Large intestine (tissue), 12 donors: ENCODE measurements at places on chromosomes 7 and 10. TPM values are rescaled to one million over a fixed set of nuclear protein-coding genes. Genes with fewer than 3 reads are reported as not detected.

The ASB4 gene
- 0.33 TPM for polyA plus RNA-seq

DNA sequence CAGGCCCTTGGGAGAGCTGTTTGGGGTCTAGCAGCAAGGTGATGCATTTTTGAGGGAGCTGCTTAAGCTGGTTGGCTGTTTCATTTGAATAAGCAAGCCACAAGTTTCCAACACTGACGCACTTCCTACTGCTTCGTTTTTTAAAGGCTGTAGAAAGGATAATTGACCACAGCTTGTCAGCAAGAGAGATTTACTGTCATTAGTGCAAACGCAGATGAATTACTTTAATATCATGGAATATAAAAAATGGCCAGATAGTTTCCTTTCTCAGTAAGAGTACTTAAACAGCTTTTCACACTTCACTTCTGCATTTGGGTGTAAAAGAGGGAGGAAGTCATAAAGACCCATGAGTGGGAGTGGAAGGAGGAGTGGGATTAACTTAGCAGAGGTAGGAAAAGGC lies 61.5 kb downstream of the FZD1 start:
- no peak for DNase-seq
- H3K27ac ChIP-seq, result no peak overlapping the region
- no peaks in the 10 kb centered on the region for H3K27me3 ChIP-seq
- no peaks in the 10 kb centered on the region for H3K4me1 ChIP-seq
- H3K36me3 ChIP-seq, result no peaks in the 10 kb centered on the region

DNA sequence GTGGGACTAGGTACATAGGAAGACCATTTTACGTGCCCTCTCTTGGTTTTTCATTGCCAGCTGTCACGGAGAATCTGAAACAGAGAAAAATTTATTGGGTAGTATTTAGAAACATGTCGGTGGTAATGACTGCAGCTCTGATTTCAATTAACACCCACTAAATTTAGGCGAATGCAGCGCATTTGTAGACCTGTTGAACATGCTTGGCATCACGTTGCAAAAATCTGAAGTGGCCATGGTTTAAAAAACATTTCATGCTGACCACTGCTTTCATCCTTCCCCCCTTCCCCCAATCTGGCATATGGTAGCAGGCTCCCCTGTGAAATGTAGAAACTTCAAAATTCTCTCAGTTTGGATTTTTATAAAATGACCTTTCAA lies 34.0 kb downstream of the LRMDA start:
- no peaks in the 10 kb centered on the region for H3K27me3 ChIP-seq
- H3K27ac ChIP-seq, result no peak overlapping the region
- H3K4me3 ChIP-seq, result no peak overlapping the region
- DNase-seq, result no peak
- peaks cover 12% of the 10 kb centered on the region for H3K4me1 ChIP-seq
- no peaks in the 10 kb centered on the region for H3K36me3 ChIP-seq

- H3K4me3 ChIP-seq, result no peak overlapping the region
- no peaks in the 10 kb centered on the region for H3K36me3 ChIP-seq
- no peak for DNase-seq
- H3K4me1 ChIP-seq, result no peaks in the 10 kb centered on the region
- no peaks in the 10 kb centered on the region for H3K27me3 ChIP-seq
Observed at GRCh38 chr7:13165854-13166253, 478.4 kb downstream of the ARL4A start.

- H3K4me3 ChIP-seq, result no peak overlapping the region
- no peak for DNase-seq
- no peaks in the 10 kb centered on the region for H3K4me1 ChIP-seq
- no peaks in the 10 kb centered on the region for H3K27me3 ChIP-seq
Observed at GRCh38 chr10:73635781-73636180, 5.5 kb downstream of the MYOZ1 start.

The ITIH5 gene
- 6.8 TPM for polyA plus RNA-seq

DNA sequence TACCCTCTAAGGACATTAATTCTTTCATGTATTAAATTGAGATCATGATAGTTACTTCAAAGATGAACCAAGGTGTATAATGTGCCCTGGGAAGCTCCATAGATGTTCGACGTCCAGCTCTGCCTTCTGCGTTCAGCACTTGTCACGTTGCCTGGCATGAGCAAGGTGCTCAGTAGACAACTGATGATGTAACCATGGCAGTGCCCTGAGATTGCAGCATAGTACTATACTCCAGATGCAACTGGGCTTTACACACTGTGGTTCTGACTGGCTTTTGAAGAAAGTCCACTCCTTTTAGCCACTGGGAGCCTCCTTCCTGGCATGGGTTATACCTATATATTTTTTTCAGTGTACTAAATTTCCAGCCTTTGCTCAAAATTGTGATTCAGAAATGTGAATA lies 355.8 kb upstream of the SORCS1 start:
- H3K4me3 ChIP-seq, result no peak overlapping the region
- H3K27ac ChIP-seq, result no peak overlapping the region
- H3K27me3 ChIP-seq, result no peaks in the 10 kb centered on the region
- no peak for DNase-seq
- H3K36me3 ChIP-seq, result no peaks in the 10 kb centered on the region

DNA sequence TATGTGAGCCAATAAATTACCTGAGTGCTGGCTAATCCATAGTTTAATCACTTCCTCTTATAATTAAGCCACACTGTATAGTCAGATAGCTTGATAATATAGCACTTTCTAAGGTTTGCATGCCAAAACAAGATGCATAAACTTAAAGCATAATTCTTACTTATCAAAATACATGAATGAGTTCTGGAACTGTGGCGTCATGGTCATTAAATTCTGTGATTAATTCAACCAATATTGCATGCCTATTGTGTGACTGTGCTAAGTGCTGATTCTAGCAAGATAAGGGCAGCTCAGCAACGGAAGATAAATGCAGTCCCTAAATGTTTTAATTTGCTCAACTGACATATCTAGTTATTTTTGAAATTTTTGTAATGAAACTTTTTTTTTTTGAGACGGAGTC lies 29.7 kb downstream of the HOXA1 start:
- H3K27ac ChIP-seq, result no peak overlapping the region
- no peak for DNase-seq
- no peaks in the 10 kb centered on the region for H3K36me3 ChIP-seq
- H3K4me3 ChIP-seq, result no peak overlapping the region
- H3K27me3 ChIP-seq, result no peaks in the 10 kb centered on the region
